NCI-H526 (cell line): ENCODE measurements at places on chromosomes 7 and 10.
A peak's percentile ranks its signal among the peaks of the same experiment; 100 is the strongest.

DNA sequence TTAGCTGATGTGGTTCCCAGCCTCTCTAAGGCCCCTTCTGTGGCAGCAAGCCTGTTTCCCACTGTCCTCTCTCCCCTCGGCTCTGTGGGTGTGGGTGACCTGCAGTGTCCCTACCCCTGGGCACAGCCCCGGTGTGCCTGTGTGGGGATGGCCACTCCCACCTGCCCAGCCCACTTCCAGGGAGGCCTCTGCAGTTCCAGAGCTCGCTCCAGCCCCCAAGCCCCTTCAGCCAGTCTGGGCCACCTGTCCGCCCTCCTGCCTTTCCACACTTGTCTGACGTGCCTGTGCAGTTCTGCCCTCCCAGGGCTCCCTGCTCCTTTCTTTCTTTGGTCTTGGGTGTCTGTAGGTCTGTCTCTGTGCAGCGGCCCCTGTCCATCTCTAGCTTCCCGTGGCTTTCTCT, 127.0 kb upstream of the PPIF start:
- no peak for DNase-seq

- no peak for DNase-seq
Observed at GRCh38 chr7:1943933-1944618, 274.0 kb downstream of the ELFN1 start.

- DNase-seq: no peak
Observed at GRCh38 chr7:128108129-128108528, 76.9 kb upstream of the LRRC4 start.

GRCh38 chr7:144653449-144653848, 182.4 kb downstream of the TPK1 start:
- DNase-seq: no peak

GRCh38 chr10:103649654-103650423, 156.3 kb downstream of the NEURL1 start:
- DNase-seq: no peak

GRCh38 chr7:44961844-44962482, 16.9 kb downstream of the MYO1G start:
- no peak for DNase-seq

GRCh38 chr10:103207141-103207540, 14.1 kb upstream of the NT5C2 start:
- no peak for DNase-seq

DNA sequence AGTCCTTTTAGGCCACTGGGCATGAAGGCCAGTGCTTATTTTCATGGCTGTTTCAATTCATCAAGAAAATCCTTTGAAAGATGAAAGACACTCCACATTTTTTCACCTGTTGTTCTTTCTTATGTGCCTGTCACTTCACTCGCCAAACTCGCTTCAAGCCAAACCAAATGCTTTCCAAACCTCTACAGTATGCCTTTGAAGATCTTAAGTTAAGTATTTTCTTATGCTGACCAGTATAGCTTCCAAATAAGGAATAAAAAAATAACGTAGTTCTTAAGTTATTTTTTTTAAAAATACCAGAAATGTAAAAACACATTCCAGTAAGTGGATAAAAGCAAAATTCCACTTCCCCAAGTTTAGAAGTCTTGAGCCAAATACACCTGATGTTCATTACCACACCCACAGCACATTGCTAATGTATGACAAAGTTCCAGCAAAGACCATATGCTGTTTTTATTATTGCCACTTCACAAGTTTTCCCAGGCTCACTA, 186.1 kb downstream of the MTERF1 start:
- DNase-seq: no peak

DNA sequence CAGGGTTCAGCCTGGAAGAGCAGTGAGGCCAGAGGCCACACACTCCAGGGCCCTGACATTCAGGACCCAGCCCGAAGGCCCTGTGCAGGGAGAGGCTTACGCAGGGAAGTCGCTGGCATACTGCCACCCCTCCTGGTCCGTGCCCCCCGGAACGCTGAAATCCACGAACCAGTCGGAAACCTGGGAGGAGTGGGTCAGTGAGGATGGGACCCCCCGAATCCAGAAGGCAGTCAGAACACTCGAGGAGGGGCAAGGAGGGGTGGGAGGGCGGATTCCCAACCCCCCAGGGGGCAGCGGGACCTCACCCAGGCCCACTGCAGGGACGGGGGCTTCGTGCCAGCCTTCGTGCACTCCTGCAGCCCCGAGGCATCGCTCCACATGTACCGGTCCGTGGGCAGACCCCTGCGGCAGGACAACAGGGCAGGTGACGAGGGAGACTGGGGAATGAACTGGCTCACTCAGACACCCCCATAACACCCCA, 13.5 kb downstream of the BHLHA15 start:
- DNase-seq: no peak

GRCh38 chr10:132524443-132525285, 12.9 kb upstream of the INPP5A start:
- no peak for DNase-seq

- no peak for DNase-seq
Observed at GRCh38 chr7:114312649-114313048, 102.0 kb upstream of the FOXP2 start.

GRCh38 chr7:26500749-26501352, 209.2 kb downstream of the SNX10 start:
- DNase-seq: peak; percentile 21

DNA sequence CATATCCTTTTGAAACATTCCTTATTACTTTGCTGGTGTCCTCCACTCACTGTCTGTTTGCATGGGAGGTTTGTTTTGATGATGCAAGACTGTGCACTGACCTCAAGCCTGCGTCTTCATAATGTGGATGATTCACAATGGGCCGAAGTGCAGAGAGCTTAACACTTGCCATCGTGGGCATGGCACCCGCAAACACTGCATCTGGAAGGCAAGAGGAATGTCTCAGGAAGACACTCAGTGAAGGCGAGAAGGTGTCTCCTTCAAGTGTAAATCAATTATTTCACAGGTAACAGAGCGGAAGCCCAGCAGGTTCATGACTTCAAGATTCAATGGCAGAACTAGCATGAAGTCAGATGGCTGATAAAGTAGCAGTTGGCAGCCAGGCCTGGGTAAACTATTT, 98.1 kb downstream of the DPY19L1 start:
- DNase-seq: no peak

- no peak for DNase-seq
Observed at GRCh38 chr10:29761916-29762315, 127.1 kb upstream of the SVIL start.

DNA sequence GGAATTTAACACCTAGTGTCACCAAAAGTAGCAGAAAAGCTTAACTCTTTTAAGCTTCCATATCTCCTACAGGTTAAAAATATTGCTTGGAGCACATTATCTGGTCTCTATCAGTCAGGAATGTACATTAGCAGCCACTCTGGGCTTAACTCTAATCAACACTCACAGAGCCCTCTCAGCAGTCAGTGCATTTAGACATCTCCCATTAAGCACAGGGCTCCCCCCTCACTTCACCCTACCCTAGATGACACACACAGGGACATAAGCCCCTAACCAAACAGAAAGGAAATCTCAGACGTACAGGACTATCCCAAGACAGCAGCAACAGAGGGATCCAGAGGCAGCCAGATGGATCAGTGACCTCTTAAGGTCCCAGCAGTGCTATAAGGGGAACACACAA, 26.4 kb downstream of the FBXW4 start:
- DNase-seq: no peak

DNA sequence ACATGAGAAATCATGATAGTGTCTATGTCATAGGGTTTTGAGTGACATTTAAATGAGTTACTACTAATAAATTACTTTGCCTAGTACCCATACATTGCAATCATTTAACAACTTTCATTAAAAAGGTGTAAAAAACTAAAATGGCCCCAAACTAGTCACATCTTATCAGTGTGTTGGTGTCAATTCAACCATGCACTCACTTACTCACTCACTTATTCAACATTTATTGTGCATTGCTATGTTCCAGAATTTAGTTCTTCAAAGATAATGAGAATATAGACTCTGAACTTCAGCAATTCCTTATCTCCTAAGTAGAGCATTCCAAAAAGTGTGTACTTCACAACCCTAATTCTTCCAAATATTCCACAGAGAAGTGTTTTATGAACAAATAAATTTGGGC, 965.7 kb downstream of the REEP3 start:
- no peak for DNase-seq

GRCh38 chr7:66283003-66283920, 78.1 kb downstream of the TPST1 start:
- no peak for DNase-seq

- no peak for DNase-seq
Observed at GRCh38 chr7:19853261-19853832, 79.9 kb upstream of the TMEM196 start.

- no peak for DNase-seq
Observed at GRCh38 chr7:127983804-127984332, 47.4 kb downstream of the LRRC4 start.

DNA sequence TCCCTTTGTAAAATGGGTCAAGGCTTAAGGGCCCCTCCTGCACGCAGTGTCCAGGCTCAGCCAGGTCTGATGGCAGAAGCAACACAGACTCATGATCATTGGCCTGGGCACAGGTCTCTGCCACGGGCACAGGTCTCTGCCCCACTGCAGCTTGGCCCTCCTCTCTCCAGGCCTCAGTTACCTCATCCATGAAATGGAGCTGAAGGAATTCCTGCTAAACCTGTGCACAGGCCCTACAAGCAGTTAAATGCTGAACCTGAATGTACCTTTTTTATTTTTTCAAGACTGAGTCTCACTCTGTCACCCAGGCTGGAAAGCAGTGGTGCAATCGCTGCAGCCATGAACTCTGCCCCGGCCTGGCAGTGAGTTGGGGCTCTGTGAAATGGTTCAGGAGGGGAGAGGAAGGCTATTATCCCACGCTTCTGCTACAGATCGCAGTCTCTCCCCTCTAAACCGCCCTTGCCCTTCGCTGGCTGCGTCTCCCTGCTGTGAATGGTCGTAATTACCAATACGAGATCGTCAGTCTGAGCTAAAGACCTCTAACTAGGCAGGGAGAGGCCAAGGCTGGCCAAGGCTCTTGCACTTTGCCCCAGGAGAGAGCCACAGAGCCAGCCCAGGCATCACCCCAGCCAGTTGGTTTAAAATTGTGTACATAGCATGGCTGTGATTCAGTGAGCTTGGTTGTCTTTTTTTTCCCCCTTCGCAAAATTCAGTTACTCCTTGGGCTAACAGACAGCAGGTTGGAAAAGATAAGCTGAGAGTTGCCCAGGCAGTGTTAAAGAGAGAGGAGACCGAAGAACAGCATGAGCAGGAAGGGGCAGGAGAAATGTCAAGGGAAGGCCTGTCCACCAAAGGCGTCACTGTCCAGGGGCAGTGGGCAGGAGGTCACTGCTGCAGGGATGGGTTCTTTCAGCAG, 93.0 kb upstream of the KCTD7 start:
- DNase-seq: no peak

DNA sequence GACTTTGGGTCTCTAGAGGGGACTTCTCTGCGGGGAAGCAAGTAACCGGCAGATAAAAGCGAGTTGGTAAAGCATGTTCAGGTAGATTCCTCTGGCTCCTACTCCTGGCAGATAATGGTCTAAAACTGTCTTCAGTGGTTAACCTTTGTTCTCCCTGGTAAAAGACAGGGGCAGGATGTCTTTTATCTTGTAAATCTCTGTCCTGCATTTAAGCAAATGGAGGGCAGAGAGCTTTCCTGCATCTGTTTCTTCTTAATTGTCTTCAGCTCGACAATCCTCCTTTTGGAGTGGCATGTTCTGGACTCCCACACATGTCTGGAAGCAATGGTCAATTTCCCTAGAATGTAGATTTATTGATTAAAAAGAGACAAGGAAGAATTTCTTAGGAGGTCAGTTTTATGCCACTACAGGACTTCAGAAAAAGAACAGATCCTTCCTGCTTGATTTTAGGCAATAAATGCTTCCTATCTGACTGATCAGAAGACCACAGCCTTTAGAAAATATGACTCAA, 16.6 kb downstream of the C7orf33 start:
- DNase-seq: no peak

GRCh38 chr10:48765039-48765438, 80.4 kb downstream of the WDFY4 start:
- DNase-seq: no peak

GRCh38 chr7:18760046-18760445, 264.5 kb downstream of the HDAC9 start:
- no peak for DNase-seq

- DNase-seq: no peak
Observed at GRCh38 chr7:69864822-69865221, 266.5 kb downstream of the AUTS2 start.

- DNase-seq: no peak
Observed at GRCh38 chr7:157890921-157891401, 554.2 kb downstream of the DNAJB6 start.

- no peak for DNase-seq
Observed at GRCh38 chr7:122054393-122054792, 89.7 kb downstream of the AASS start.

DNA sequence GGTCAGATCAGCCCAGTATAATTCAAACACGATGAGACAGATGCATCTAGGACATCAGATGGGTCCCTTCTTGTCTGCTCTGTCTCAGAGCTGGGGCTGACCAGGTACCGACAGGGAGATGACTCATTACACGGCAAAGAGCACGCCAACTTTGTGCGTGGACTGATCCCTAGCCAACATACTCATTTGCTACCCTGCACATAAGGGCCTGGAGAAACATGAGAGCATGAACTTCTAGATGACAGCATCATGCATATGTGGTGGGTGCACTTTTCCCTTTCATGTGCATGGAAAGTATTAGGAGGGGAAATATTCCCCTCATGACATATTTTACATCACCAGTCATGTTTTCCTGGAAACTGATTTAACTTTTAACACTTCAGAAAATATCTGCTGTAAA, 35.1 kb upstream of the NPVF start:
- no peak for DNase-seq

DNA sequence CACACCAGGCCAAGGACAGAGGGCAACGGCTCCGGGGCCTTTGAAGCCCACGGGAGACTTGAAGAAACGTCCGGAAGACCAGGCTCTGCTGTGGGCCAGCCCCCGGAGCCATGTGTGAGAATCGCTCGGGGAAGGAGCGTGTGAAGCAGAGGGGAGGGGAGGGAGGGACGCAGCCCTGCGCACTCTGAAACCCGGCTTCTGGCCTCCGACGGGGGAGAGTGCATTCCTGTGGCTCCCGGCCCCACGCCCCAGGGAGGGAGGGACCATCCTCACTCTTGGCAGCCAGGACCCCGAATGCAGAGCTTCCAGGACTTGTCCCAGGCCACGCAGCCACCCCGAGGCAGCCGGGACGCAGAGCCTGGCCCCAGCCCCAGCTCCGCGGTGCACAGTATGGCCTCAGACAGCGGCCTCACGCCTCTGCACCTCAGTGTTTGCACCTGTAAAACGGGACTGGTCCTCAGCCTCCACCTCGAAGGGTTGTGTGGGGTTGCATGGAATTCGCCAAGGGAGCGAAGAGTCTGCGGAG, 67.4 kb downstream of the PDGFA start:
- DNase-seq: no peak

DNA sequence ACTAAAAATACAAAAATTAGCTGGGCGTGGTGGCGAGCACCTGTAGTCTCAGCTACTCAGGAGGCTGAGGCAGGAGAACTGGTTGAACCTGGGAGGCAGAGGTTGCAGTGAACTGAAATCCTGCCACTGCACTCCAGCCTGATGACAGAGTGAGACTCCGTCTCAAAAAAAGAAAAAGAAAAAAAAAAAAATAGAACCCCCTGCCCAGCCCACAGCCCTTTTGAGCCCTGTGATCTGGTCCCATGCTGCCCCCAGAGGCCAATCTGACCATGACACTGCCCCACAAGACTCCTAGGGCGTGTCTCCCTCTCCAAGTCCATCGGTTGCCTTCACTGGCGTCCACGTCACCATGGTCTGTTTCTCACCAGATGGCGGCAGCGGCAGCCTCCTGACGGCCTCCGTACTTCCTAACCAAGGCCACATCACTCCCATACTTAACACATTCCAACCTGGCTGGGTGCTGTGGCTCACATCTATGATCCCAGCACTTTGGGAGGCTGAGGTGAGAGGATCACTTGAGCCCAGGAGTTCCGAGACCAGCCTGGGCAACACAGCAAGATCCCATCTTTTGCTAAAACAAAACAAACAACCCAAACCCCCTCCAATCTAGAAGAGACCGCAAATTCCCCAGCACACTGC, 18.0 kb downstream of the STX1A start:
- peak; percentile 53 for DNase-seq
